ENCODE measurements at places on chromosomes 1 and 21.

- no peak for DNase-seq
Observed at GRCh38 chr1:2143814-2144500, 50.6 kb downstream of the FAAP20 start.

DNA sequence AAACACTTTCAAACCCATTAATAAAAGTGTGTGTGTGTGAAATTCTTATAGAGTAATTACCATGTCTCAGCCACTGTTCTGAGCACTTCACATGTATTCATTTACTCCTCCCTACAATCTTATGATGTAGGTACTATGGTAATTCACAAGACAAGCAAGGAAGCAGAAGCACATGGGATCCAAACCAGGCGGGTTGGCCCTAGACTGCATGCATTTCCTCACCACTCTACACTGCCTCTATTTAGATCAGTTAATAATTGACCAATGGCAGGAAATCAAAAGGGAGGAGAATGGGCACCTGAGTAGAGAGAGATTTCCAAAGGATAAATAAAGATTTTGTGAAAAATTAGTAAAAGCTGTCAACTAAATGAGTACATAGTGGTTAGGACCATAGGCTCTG, 15.7 kb downstream of the MAP3K21 start:
- DNase-seq, result no peak

DNA sequence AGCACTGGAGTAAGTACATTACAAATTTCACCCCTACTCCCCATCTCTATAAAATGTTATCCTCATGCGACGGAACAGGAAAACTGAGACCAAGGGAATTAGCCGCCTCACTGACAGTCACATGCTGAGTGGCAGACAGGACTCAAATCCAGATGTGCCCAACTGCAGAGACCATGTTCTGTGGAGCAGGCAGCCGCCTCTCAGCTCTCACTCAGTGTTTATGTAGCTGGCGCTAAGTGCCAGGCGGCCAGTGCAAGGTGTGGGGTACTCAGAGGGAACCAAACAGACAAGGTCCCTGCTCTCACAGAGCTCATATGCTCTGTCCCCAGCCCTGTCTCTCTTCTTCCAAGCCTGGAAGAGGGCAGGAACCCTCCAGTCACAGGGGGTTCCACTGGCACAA, 5.1 kb downstream of the CAPZB start:
- DNase-seq, result no peak

- no peak for DNase-seq
Observed at GRCh38 chr1:161185732-161186311, 8.5 kb upstream of the B4GALT3 start.

DNA sequence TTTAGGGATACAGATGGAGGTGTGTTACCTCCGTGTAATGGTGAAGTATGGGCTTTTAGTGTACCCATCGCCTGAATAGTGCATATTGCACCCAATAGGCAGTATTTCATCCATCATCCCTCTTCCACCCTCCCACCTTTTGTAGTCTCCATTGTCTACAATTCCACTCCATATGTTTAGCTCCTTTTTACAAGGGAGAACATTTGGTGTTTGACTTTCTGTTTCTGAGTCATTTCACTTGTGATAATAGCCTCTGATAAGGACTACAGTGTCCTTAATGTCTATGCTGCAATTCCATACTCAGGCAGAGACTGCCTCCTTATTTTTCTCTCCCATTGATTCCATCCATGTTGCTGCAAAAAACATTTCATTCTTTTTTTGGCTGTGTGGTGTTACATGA, 48.7 kb downstream of the OVGP1 start:
- DNase-seq, result no peak

- no peak for DNase-seq
Observed at GRCh38 chr1:210428696-210429095, 100.0 kb downstream of the HHAT start.

GRCh38 chr1:44890007-44890406, 47.0 kb upstream of the PTCH2 start:
- DNase-seq, result no peak

DNA sequence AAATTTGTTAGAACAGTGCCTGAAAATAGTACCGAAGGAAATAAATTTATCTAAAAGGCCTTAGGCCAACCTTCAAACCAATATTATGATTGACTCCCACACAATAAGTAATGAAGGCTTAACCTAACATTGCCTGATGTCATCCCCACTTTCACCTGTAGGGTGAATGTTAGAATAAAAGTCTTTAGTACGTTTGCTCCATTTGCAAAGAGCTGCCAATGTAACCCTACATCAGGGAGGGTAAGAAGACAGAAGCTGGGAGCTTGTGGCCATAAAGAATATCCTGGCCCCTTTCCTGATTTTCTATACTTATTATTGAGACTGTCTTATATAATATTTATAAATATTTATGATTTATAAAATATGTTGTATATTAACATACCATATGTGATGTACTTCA, 661.8 kb upstream of the CXADR start:
- DNase-seq, result no peak

- DNase-seq, result no peak
Observed at GRCh38 chr1:22365331-22366295, 86.0 kb upstream of the ZBTB40 start.

DNA sequence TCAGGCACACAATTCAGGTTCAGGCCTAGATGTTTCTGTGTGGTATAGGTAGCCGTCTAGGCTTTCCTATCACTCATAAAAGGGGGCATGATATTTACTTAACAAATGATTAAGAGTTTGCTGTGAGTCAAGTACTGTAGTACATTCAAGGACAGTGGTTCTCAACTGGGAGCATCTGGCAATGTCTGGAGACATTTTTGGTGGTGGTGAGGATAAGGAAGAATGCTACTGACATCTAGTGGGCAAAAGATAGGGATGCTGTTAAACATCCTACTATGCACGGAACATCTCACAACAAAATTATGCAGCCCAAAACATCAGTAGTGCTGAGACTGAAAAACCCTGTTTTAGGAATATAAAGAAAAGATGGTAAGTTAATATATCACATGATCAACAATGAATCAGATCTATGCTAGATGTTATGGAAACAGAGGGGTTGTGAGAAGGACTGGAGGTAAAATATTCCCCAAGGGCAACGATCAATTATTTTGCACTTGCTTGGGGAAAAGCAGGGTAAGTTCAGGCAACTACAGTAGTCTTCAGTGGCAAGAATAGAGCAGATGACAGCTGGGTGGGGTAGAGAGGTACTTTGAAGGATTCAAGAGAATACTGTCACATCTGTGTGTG, 4.9 kb downstream of the DNTTIP2 start:
- DNase-seq, result no peak

DNA sequence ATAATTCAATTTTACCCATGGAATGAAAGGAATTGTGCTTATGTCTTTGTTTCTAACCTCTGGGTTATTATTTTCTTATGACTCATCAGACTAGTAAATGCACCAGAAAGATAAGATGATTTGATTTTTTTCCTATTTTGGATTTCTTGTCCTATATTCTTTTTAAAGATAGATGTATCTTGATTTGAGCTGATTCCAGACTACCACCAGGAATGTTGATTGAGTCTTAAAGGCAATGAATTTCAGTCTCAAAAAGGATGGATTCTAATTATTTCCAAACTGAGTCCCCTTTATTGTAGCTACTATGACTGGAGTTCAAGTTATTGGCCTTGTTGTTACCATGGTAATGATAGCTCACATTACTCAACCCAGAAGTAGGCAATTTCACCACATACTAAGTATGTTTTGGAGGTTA, 95.8 kb upstream of the RGS4 start:
- no peak for DNase-seq

GRCh38 chr1:57966751-57967406, 543.0 kb upstream of the DAB1 start:
- no peak for DNase-seq

DNA sequence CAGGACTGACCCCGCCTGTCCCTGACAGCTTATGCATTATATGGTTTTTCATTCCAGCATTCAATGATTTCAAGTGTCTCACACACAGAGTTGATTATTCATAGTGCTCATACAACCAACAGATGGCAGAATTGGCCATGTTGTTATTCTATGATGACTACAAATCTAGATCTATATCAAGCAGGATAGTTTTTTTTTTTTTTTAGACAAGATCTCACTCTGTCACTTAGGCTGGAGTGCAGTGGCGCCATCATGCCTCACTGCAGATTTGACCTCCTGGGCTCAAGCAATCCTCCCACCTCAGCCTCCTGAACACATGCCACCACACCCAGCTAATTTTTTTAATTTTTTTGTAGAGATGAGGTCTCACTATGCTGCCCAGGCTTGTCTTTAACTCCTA, 40.1 kb upstream of the LRRC8D start:
- no peak for DNase-seq

DNA sequence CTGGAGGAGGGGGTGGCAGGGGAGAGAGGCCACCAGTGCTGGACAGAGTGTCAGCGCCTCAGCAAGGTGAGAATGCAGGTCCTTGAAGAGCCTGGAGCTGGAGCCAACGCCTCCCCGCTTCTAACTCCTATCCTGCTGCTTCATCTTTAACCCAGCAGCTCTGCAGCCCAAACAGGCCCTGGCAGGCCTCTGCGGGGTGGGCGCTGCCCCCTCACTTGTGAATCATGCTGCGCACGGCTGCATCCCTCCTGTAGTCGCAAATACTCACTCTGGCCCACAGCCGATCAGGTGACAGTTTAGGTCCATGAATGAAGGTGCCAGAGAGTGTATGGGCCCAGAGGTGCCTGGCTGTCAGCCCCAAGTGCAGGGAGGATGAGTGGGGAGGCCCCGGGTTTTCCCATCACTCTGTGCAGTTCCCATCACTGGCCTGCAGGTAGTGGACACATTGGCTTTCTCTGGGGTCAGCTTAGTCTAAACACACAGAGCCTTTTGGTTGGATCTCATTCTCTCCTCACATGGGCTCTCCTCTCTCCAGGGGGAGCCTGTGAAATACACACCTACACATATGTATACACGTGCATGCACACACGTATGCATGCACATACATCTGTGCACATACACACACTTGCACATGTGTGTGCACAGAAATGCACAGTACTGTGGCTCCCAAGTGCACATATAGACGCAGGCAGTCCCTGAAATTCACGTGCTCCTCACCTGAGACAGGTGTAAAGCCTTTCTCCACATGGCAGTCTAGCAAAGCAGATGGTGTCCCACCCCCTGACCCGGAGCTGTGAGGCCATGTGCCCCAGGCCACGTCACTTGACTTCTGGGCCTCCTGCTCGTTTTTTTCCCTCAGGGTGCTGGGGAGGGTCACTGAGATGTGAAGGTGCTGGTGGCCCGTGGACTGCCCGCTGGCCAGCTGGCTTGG, 52.0 kb downstream of the TRIM11 start:
- no peak for DNase-seq

DNA sequence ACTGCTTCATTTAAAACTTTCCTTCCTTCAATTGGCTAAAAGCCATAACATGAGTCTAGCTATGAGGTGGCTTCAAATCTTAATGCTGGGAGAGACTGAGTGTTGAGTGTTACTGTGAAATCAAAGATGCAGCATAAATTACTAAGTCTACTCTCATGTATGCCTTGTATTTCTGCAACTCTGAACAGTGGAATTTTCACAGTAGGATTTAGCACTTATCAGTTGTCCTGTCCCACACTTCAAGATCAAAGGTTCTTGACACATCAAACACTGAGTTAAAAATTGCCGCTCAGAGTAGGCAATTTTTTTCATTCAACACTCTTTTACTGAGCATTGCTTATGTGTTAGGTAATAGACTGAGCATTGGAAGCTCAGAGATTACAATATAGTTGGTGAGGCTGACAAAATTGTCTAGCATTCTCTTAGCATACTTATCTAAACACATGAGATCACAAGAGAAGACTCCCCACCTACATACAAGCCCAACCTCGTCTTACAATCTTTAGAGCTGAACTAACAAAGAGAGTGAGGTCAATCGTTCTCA, 56.4 kb upstream of the ADORA3 start:
- no peak for DNase-seq

DNA sequence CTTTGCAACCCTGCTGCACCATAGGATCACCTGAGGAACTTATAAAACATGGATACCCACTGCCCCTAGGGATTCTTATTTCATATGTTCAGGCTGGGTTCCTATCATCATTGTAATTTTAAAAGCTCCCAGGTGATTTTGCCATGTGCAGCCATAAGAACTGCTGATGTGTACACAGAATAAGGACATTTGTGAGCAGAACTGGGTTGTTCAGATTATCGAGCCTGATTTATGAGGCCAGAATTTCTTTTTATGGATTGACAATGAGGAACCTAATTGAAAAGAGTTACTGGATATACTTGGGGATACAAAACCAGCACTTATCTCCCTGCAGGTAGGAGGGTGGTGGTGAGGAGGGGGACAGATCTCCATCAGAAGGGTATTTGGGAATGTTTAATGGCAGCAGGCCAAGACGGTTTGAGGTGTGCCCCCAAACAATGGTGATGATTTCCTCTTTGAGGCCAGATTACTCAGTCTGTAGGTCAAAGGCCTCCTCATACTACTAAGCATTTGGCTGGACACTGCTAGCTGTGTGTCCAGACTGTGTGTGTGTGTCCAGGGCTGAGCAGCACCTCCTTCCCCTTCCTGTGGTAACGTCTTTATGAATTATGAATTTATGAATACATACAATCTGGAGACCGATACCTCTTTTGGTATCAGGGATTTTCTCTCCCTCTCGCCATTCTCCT, 18.9 kb downstream of the NOS1AP start:
- no peak for DNase-seq

DNA sequence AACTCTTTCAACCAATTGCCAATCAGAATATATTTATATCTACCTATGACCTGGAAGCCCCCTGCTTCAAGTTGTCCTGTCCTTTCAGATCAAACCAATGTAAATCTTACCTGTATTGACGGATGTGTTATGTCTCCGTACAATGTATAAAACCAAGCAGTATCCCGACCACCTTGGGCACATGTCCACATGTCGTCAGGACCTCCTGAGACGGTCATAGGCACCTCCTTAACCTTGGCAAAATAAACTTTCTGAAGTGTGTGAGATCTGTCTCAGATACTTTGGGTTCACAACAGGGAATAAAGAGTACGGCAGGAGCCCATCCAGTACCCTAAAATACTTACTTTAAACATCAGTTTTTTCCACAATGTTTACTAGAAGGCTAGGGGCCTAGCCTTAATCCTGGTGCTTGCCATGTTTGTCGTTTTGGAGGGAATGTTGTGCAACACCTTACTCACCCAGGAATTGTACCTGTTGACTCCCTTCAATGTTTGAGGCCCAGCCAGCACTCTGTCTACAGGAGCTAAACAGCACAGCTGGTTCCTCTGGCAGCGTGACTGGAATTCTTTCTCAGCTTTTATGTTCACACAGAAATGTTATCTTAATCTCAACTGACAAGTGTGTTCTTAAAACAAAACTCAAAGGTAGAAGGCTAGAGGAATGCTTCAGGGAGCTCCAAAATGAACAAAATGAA, 90.8 kb upstream of the USP25 start:
- DNase-seq, result no peak

Data from stimulated activated CD8-positive, alpha-beta memory T cell treated with anti-CD3 and anti-CD28 coated beads, Interleukin-7, amount 100 ng/mL, for 48 hours (primary cell).